ENCODE measurements at places on chromosomes 7 and 10. TPM values are rescaled to one million over a fixed set of nuclear protein-coding genes. Genes with fewer than 3 reads are reported as not detected.

- no peak for DNase-seq
These were observed 455.1 kb downstream of the AUTS2 start for GRCh38 chr7:70053421-70053820.

GRCh38 chr7:27868131-27868550 is 128.2 kb downstream of the TAX1BP1 start:
- no peak for DNase-seq

GRCh38 chr10:9823268-9823930 is 1194.3 kb upstream of the CELF2 start:
- DNase-seq = no peak

DNA sequence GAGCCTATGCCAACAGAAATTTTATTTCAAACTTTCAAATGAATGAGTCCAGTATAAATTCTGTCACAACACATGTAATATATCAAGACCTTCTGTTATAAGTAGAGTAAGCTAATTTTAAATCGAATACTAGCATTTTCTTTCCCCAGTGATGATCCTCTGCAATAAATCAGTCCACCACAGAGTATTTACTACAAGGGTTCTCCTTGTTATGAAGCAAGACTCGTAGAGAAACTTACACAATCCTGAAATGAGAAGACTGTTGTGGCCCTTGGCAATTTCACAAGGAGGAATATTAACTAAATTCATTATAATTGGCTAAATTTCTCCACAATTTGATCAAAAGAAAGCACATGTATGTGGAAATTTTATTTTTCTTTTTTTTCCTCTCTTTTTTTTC is 312.4 kb upstream of the DGKB start:
- DNase-seq = no peak

- DNase-seq = no peak
These were observed 37.7 kb downstream of the RABGEF1 start for GRCh38 chr7:66778201-66778600.

Gene PVRIG
- not detected for total RNA-seq

- no peak for DNase-seq
These were observed 171.5 kb upstream of the SP4 start for GRCh38 chr7:21256310-21256877.

- DNase-seq = no peak
These were observed 26.2 kb downstream of the PPP2R2D start for GRCh38 chr10:131926743-131927595.

- DNase-seq = no peak
These were observed 142.6 kb downstream of the DOCK1 start for GRCh38 chr10:127047878-127048238.

DNA sequence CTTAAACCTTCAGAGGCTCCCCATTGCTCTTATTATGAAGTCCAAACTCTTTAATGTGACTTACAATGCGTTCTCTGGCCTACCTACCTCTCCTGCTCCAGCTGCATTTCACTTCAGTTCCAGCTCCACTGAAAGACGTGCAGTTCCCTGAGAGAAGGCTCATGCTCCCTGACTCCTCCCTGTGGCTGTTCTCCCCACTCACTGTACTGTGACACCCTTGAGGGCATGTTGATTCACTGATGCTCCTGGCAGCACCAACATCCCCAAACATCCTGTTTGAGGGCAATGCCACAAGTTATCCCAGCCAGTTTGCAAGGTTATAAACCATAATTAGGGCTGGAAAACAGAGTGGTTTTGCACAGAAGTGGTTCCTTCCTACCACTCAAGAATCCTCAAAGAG is 111.2 kb downstream of the LSM5 start:
- DNase-seq = no peak

GRCh38 chr7:152556013-152556755 is 119.8 kb downstream of the XRCC2 start:
- no peak for DNase-seq

Gene MMP21
- total RNA-seq = not detected

- no peak for DNase-seq
These were observed 75.4 kb downstream of the FGFR2 start for GRCh38 chr10:121522831-121523230.

DNA sequence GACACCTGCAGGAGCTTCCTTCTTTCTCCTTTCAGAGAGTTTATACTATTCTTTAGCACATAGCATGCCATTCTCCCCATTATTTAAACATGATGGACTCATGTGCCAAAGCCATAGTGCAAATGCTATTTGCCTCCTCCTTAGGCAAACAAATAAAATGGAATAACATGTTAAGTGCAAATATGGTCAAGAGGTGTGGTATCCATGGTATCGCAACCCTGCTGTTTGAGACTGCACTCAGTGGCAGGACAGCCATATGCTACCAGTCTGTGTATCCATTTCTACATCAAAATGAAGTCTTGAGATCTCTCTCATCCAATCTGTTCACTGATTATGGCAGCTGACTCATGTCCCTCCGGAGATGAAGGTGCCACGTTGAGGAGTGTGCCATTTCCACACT is 22.8 kb downstream of the HEPACAM2 start:
- DNase-seq = no peak

Gene SORBS1
- total RNA-seq = 666 TPM

Gene POLR1F
- total RNA-seq = 10.8 TPM

Gene SP8
- not detected for total RNA-seq

GRCh38 chr10:14550471-14550981 is 219.8 kb upstream of the FRMD4A start:
- DNase-seq = no peak

DNA sequence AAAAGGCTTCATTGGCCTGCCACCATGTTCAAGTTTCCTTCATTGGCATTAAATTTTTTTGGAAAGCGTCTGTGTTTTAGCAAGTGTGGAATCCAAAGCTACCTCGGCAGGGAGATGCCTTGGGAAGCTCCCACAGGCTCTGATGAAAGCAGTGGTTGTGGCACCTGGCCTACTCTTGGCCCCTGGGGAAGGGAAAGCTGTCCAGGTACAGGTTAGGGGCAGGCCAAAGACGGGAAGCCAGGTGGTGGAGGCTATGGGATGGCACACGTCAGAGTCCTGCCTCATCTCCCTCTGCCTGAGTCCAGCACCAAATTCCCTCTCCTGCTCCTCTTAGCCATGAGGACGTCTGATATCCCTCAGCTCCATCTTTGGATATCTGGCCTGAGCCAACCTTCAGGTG is 49.7 kb downstream of the C10orf120 start:
- no peak for DNase-seq

GRCh38 chr7:1794888-1795542 is 124.9 kb downstream of the ELFN1 start:
- no peak for DNase-seq

- no peak for DNase-seq
These were observed 27.1 kb upstream of the GPAM start for GRCh38 chr10:112210666-112211065.

Gene ACSM6
- not detected for total RNA-seq

GRCh38 chr7:92602352-92603088 is 12.3 kb upstream of the FAM133B start:
- no peak for DNase-seq

- DNase-seq = no peak
These were observed 47.5 kb downstream of the DENND2A start for GRCh38 chr7:140592964-140593671.

DNA sequence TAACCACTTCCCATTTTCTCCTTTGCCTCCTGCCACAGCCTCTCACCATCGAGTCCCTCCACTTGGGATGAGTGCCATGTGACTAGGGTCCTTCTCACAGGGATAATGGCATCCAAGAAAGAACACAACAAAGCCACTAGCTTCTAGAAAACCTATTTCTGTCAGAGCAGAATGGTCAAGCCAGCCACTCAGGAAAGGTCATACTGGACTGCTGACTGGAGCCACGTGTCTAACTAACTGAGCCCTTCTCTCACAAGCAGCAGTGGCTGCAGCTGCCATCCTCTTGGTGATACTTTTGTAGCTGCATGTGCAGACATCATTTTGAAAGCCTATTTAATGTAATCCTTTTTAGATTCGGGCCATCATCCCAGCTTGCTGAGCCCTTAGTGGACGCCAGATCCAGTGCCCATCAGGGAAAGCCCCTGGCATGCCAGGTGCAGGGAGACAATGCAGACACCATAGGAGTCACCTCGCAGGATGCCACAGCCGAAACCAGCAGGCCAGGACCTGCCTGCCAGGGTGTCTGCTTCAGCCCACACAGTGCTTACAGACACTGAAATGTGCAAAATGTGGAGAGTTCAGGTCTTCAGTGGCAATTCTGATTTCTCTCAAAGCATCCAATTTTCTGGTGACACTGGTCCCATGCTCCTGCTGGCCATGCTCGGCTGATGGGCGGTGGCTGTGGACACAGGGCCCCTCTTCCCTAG is 98.3 kb upstream of the DDC start:
- DNase-seq = no peak

- no peak for DNase-seq
These were observed 355.1 kb downstream of the AUTS2 start for GRCh38 chr7:69953136-69954067.

GRCh38 chr7:146411975-146412374 is 295.4 kb downstream of the CNTNAP2 start:
- no peak for DNase-seq

DNA sequence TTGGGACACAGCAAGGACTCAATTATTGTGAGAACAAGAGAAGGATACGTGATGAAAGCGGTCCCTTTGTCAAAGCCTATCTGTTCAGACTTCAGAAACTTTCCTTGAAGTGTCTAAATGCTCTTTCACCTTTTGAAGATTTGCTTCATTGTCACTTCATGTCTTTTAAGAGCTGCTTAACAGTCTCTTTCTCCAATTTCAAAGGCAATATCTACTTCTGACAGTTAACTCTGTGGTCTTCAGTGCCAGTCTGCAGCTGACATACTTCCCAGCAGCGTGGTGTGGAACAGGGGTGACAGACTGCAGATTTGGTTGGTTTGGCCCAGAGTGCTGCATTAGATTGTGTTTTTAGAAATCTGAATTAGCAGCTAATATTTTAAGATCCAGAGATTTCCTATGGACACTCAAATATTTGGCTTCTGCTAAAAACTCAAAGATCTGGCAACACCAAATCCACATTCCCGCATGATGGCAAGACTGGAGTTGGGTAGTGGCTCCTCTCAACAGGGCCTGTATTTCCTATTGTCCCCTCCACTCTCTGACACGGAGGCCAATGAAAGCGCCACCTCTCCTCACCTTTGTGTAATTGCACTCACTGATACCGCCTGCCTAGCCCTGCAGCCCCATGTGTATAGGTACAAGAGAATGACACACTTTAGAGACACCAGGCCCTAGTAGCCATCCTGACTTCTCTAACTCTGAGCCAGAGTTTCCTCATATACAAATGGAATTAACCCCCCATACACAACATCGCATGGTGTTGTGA is 11.5 kb downstream of the SCRN1 start:
- DNase-seq = no peak

Gene NUTM2D
- total RNA-seq = 4.7 TPM

DNA sequence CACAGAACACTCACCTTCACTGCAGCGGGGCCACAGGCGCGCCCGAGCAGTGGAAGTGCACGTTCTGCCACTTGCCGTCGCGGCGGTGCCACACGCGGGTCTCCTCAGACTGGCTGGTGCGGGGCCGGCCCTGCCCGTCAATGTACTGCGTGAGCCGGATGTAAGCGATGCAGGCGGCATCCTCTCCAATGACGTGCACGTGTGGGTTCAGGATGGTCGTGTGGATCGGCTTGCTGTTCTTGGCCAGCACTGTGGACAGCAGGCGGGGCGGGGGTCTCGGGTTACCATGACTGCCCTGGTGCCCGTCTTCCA is 19.2 kb downstream of the YKT6 start:
- peak; percentile 62 for DNase-seq

All from Right ventricle myocardium inferior (tissue), 1 donor.